T-helper 1 cell (primary cell): ENCODE measurements at places on chromosomes 16 and 17.
A peak's percentile ranks its signal among the peaks of the same experiment; 100 is the strongest.

GRCh38 chr17:19724501-19725420, 8.4 kb upstream of the SLC47A2 start:
- peak; percentile 19 for DNase-seq

DNA sequence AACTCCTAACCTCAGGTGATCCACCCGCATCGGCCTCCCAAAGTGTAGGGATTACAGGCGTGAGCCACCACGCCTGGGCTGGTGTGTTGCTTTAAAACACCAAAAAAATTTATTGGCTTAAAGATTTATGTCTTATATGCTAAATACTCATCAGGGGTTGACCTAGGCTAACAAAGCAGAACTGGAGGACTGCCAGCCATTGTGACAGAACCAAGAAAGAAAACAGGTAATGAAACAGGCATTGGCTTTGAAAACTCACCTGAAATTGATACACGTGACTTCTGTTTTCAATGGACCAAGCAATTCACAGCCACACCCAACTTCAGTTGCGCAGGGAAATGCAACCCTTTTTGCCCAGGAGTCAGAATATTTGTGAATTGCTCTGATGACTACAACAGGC, 4.9 kb upstream of the PHAF1 start:
- no peak for DNase-seq

DNA sequence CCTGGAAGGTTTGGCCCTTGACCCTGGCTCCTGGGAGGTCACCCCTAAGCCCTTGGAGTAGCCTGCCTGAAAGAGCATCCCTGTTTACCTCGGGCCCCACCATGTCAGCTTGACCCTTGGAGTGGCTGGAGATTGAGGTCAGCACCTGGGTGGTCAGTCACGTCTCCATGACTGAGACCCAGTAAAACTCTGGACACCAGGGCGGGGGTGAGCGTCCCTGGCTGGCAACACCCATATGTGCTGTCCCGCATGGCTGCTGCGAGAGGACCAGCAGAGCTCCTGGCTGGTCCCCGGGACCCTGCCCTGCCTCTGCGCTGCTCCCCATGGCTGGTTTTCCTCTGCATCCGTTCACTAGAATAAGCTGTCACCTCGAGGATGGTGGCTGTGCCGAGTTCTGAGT, 91.2 kb downstream of the RBFOX3 start:
- no peak for DNase-seq

- peak; percentile 23 for DNase-seq
Measured at GRCh38 chr16:3431779-3432219, 11.5 kb downstream of the ZNF597 start.

DNA sequence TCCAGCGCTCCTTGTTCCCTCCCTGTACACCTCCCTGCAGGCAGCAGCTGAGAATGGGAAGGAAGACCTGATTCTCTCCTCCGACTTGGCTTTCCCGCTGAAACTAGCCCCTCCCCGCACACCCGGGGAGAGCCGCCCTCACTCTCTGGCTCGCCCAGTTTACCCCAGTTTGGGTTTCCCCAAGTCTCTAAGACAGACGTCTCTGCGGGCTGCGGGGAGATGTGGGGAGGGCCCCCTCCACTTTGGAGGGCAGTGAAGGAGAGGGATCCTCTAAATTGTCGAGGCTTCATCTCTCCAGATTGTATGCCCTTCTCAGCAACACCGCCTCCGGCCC, 797 bp downstream of the GRB7 start:
- DNase-seq = peak; percentile 33

DNA sequence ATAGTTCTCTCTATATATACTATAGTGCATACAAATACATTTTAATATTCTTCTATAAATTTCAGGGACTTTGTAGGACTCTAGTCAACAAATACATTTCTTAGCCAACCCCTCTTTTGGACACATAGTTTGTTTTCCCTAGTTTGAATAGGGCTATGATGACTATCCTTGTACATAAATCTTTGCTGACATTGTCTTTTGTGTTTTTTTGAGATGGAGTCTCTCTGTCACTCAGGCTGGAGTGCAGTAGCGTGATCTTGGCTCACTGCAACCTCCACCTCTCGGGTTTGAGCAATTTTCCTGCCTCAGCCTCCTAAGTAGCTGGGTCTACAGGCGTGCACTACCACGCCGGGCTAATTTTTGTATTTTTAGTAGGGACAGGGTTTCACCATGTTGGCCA, 3.3 kb downstream of the ANKS4B start:
- no peak for DNase-seq

- DNase-seq = no peak
Measured at GRCh38 chr17:35865412-35866340, 3.0 kb downstream of the HEATR9 start.

- no peak for DNase-seq
Measured at GRCh38 chr16:68676113-68676860, 31.2 kb downstream of the CDH3 start.

GRCh38 chr16:57169327-57169726, 16.5 kb downstream of the PSME3IP1 start:
- no peak for DNase-seq

DNA sequence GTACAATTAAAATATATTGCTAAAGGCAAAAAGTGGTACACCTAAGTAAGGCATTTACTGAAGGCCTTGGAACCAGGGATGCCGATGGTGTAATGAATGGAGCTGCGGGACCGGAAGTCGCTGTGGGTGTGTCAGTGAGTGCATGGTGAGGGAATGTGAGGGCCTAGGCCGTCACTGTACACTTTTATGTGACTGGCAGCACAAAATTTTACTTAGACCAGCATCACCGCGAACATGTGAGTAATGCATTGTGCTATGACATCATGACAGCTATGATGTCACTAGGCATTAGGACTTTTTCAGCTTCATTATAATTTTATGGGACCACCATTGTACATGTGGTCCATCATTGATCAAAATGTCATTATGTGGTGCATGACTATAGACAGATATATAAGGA, 14.7 kb downstream of the ALOX15B start:
- DNase-seq = no peak

GRCh38 chr16:68920349-68920748, 77.0 kb downstream of the TANGO6 start:
- no peak for DNase-seq

- peak; percentile 13 for DNase-seq
Measured at GRCh38 chr17:1058423-1059130, 61.6 kb downstream of the TIMM22 start.

DNA sequence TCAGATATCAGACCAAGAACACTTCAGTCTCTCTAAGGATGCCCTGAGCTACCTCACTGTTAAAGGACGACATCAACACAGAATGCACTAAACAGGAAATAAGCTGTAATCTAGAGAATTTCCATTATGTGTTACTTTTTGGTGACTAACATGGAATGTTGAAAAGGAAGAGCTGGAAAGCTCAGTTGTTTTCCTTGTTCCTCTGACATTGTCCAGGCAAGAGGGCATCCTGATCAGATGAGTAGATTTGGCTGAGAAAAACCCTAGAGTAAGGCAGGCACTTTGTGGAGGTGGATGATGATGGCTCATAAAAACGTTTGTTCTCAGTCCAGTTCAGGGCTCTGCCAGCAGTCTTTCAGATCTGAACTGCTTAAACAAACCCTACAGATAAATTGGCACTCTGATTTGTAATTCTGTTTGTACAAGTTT, 34.0 kb downstream of the DGKE start:
- no peak for DNase-seq

DNA sequence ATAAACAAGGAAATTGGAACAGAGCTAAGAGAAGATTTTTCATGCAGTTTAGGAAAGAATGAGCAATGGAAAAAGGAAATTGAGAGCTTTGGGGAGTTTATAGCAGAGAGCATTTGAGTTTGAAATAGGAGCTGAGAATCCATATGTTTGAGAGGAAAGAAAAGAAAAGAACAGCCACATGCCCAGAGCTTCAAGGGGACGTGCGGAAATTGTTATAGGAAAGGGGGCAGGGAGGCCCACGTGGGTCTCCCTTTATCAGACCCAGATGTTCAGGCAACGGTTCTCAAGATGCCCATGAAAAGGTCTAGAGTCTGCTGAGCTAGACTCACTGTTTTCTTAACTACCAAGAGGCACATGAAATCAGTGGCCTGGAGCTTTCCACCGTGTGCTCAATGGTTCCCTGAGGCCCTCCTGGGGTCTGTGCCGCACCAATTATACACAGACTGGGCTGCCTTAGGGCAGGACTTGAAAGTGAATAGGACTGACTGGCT, 31.2 kb downstream of the CHD9 start:
- DNase-seq = no peak

GRCh38 chr17:40110026-40110845, 9.8 kb upstream of the NR1D1 start:
- DNase-seq = no peak

- DNase-seq = no peak
Measured at GRCh38 chr17:35515027-35515426, 22.5 kb downstream of the SLFN12L start.

- no peak for DNase-seq
Measured at GRCh38 chr16:4232541-4233386, 9.1 kb downstream of the SRL start.

DNA sequence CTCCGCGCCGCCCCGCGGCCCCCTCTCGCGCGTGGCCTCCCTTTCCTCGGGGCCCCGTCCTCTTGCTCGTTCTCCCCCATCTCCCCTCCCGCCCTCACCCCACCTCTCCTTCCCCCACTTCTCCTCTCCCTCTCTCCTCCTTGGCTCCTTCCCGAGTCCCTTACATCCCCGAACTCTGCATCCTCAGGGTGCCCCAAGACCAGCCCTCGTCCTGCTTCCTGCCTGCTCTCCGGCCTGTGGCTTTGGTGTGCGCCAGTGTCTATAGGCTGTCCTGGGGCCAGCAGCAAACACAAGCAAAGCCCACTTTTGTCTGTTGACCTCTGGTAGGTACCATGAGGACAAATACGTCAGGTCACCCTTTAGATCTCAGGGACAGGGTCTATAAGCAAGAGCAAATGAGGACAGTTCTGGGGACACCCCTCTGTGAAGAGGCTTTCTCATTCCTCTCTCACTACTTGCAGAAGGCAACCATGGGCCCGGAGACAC, 284 bp upstream of the COPZ2 start:
- DNase-seq = no peak

DNA sequence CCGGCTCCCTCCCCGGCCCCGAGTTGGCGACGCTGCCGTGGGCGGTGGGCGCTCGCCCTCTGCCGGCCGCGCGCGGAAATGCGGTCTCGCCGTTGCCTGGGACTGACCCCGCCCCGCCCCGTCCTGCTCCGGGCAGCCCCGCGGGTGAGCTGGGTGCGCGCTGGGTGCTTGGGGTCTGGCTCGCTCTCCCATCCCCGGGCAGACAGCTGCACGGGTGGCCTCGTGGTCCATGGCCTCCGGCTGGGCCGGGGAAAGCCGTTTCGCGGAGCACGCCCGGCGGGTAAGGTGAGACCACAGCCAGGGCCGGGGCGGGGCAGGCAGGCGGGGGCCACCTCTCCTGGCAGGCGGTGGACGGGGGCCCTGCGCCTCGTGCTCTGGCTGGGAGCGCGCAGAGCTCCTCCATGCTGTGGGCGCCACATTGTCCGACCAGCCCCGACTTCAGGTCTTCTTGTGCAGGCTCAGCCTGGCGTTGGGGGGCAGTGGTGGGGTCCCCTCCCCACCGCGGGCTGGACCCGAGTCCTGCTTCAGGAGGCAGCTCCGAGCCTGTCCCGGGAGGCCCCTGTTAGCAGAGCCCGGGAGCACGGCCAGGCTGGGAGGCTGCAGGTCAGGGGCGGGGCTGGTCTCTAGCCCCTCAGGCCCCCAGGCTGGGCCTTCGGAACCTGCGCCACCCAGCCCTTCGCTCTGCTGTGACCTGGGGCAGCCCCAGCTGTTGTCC, 7.0 kb upstream of the C1QTNF8 start:
- DNase-seq = peak; percentile 59

DNA sequence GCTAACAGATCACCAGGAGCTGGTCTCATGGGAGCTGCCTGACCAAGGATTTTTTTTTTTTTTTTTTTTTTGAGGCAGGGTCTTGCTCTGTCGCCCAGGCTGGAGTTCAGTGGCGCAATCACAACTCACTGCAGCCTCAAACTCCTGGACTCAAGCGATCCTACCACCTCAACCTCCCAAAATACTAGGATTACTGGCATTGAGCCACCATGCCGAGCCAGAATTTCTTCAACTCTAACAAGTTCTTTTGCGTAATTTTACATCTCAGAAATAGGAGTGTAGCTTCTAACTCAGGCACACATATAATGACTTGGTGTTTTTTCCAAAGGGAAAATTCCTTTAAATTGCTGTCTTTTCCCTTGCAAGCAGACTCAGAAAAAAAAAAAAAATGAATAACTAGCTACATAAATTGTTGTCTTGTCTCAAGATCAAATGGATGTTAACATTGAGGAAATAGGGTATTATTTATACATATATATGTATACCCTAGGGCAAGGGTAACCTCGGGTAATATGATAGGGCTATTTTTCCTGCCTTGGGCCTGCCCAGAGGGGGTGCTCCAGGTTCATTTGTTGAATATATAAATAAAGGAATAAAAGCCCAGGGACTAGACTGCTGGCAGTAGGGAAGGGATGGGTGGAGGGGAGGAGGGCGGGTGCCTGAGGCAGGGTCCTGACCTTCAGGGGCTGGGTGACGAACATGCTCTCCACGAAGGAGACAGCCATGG, 42.8 kb upstream of the GCSH start:
- DNase-seq = no peak

GRCh38 chr17:49633250-49633649, 44.6 kb downstream of the SPOP start:
- DNase-seq = no peak

DNA sequence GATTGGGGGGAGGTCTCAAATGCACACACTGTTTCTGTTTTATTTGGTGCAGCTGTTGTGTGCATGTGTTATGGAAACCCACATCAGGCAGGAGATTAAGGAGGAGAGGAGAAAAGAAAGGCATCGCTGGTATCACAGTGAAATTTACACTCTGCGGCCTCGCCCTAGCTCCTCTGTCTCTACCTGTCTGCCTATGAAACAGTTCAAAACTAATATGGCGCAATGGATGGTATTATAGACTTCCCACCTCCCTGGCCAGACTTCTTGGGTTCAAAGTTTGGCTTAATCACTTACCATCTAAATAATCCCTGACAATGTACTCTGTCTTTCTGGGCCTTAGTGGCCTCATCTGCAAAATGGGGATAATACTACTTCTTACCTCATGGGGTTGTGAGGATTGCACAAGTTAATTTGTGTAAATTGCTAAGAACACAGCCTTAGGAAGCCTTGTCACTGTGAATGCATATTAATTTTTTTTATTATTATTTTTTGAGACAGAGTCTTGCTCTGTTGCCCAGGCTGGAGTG, 1.4 kb upstream of the ABCC1 start:
- no peak for DNase-seq

- DNase-seq = no peak
Measured at GRCh38 chr17:76479515-76480060, 12.2 kb downstream of the AANAT start.

- no peak for DNase-seq
Measured at GRCh38 chr16:49936791-49937190, 80.9 kb upstream of the ZNF423 start.

GRCh38 chr16:73308771-73309170, 260.8 kb upstream of the ZFHX3 start:
- no peak for DNase-seq
